ENCODE measurements at places on chromosomes 6 and 20.

DNA sequence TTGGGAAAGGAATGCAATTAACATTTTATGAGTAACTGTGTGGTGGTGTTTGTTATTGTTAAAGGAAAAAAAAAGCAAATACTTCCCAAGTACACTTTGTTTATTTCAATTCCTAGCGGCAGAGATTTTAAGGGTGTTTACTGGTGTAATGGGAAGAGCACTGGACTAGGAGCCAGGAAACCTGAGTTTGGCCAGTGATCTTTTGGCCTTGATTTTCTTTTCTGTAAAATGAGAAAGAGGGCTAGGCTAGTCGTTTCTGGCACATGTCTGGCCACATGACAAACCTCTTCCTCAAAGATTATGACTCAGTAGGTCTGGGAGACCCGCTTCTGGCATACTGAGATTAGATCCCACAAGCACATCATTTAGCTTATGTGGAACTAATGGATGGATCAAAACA, 428.1 kb upstream of the NOX3 start:
- DNase-seq: no peak

DNA sequence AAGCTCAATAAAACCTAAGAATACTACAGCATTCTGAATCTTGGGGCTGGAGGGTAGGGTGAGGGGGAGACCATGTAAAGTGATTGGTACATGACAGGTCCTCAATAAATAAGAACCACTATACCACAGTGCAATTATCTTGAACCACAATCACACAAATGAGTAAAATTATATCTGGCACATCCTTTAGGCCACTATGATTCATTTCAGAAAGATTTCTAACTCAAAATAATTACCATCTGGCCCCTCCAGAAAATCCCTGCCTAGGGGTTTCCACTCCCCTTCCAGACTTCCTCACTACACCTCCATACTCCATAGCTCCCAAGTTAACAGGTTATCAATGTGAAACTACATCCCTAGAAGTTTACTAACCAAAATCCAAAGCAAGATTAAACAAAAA, 19.7 kb downstream of the AKIRIN2 start:
- no peak for DNase-seq

DNA sequence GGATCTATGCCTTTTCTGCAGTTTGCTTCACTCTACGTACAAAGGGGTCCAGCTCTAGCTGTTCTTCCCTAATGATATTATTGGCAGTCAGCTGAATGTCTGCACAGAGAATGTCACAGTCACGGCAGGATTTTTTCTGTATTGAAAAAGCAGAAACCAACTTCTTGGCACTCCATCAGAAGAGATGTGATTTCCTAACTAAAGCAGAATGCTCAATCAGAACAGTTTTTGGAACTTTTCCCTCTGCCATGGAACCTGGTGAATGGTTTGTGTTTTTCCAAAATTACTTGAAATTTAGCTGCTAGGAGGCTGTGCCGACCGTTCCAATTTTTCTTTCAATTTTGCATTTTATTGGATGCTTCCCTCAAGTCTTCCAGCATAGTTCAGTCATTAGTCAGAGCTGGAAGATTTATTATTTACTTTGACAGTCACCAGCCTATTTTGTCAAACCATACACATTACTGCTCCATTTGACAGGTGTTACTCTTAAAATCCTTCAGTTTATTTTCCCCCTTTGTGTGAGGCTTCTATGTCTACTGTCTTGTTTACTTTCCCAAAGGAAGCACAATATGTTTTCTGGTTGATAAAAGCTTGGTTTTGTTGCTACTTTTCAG, 259.6 kb upstream of the EPHA7 start:
- no peak for DNase-seq

DNA sequence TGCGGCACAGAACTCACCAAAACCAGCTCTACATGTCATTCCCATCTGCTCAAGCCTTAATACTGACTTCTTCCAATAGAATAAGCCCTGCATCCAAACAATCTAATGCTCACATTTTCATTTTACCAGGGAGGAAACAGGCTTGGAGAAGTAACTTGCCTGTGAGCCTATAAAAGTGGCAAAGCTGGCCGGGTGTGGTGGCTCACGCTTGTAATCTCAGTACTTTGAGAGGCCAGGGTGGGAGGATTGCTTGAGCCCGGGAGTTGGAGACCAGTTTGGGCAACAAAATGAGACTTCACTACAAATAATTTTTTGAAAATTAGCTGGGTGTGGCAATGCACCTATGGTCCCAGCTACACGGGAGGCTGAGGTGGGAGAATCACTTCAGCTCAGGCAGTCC, 133.7 kb downstream of the LY86 start:
- DNase-seq: no peak

DNA sequence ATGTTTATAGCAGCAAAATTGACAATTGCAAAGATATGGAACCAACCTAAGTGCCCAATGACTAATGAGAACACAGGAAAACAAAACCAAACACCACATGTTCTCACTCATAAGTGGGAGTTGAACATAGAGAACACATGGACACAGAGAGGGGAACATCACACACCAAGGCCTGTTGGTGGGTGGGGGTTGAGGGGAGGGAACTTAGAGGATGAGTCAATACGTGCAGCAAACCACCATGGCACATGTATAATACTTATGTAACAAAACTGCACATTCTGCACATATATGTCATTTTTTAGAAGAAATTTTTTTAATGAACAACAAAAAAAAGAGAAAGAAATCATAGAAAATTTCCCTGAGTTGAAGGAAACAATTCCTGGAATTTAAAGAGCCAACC, 3.9 kb downstream of the EPM2A start:
- DNase-seq: no peak

GRCh38 chr6:126696921-126697693, 357.2 kb downstream of the CENPW start:
- DNase-seq: no peak

GRCh38 chr20:22371843-22372242, 212.5 kb downstream of the FOXA2 start:
- DNase-seq: no peak

GRCh38 chr6:43006251-43006650, 7.5 kb downstream of the MEA1 start:
- DNase-seq: no peak

GRCh38 chr6:106890447-106890846, 84.1 kb downstream of the CD24 start:
- DNase-seq: no peak

- no peak for DNase-seq
These were observed 21.9 kb downstream of the RIMS1 start for GRCh38 chr6:71908162-71908765.

DNA sequence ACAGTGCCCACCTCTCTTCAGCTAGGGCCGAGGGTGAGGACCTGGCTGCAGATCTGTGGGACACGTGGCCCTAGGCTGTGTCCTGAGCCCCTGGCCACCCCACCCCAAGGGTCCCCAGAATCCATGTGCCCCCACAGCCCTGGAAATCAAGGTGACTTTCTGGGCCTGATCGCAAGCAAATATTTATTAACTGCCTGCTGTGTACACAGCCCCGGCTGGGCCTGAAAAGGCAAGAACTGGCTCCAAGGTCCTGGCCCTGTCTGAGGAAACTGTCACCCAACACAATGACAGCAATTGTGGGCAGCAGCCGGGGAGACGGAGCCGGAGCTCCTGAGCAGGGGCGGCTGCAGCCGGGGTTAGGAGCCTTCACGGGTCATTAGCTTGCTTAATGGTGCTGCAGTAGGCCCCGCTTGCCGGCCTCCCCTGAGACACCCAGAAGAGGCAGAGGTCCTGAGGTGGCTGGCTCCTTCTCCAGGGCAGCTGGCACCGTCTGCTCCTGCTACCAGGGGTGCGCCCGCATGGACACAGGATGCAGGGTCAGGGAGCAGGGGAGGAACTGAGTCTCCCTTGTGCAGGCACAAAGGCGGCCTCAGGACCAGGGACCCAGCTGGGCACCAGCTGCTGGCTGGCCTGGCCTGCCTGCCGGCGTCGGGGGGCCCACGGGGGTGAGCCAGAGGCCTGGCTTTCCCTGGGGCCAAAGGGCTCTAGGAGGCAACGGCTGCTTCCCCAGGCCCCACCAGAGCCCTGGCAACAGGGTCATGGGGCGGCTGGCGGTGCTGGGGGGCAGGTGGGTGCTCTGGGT, 24.1 kb downstream of the NPEPL1 start:
- DNase-seq: no peak

GRCh38 chr20:15061061-15061430, 723.6 kb upstream of the FLRT3 start:
- DNase-seq: no peak

DNA sequence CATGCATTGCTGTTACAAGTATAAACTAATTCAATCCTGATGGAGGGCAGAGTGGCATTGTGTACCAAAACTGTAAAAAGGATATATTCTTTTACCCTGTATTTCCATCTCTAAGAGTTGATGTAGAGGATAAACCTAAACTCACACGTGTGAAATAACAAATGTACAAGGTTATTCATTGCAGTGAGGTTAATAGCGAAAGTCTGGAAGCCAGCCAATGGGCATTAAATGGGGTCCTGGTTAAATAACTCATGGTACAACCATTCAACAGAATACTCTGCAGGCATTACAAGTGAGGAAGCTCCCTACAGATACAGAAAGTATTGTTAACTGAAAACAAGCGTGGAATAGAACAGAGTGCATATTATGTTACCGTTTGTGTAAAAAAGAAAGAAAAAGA, 56.9 kb downstream of the BCAS1 start:
- DNase-seq: peak; percentile 6

- DNase-seq: no peak
These were observed 65.2 kb downstream of the EDN1 start for GRCh38 chr6:12355354-12355753.

All from SK-MEL-5 (cell line).